Hematopoietic multipotent progenitor cell treated with erythropoietin and hydrocortisone succinate and interleukin-3 and kit ligand, for 8 days (in vitro differentiated cells): ENCODE measurements at places on chromosomes 5 and 9.
A peak's percentile ranks its signal among the peaks of the same experiment; 100 is the strongest.

DNA sequence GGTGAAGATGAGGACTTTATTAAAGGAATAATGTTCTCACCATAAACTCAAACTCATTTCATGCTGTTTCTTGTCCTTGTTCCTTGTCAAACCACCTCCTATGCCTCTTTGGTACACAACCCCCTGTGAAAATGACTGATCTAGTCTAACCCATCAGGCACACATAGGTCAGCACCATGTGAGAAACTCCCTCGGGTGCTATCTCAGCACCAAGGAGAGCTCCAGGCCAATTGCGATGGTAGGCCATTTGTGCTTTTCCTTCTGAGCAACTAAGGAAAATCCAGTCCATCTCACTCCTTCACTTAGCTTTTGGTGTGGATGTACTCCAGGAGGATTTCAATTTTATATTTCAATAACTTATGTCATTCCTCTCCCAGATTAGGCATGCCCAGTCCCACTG lies 199.8 kb downstream of the ZNF608 start:
- DNase-seq, result no peak

- no peak for DNase-seq
Measured at GRCh38 chr5:156913719-156914370, 49.2 kb downstream of the TIMD4 start.

GRCh38 chr5:23411200-23411599 lies 96.2 kb upstream of the PRDM9 start:
- no peak for DNase-seq

DNA sequence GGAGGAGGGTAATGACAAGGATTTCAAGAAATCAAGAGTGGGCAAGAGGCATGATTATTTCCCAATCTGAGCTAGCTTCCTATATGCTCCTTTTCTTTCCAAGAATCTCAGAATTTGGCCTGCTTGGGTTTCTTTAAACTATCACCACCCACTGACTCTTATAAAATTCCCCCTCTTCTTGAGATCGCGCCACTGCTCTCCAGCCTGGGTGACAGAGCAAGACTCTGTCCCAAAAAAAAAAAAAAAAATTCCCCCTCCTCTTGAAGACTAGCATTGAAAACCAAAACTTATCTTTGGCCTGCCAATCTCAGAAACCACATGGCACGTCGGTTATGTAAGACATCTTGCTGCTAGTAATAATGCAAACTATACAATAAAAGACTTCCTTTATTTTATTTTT lies 3.4 kb upstream of the DMXL1 start:
- peak; percentile 18 for DNase-seq

GRCh38 chr5:135578685-135579341 lies at the start of gene CXCL14:
Gene CXCL14, minus strand, starts transcription at chr5:135578991. Its CDS starts 213 bp downstream, at chr5:135578778.
- DNase-seq, result peak; percentile 22

- DNase-seq, result no peak
Measured at GRCh38 chr9:121345070-121345469, 25.0 kb downstream of the STOM start.

DNA sequence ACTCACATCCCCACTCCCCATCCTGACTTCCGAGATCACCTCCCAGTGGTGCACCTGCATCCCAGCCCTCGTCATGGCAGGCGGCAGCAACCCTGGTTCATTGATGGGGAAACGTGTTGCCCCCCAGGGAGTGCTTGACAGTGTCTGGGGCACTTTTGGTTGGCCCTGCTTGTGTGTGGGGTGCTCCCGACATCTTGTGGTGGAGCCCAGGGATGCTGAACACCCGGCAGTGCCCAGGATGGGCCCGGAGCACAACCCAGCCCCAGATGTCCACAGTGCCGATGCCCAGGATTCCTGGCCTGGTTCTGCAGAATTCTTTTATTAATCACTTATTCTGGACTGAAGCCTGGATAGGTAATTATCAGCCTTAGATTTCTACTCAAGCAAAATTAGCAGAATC lies 3.7 kb downstream of the MRPL36 start:
- no peak for DNase-seq
